HL-60 (cell line): ENCODE measurements at places on chromosomes 12 and 14.

GRCh38 chr12:100868487-100868886, 73.9 kb downstream of the ANO4 start:
- no peak for DNase-seq

DNA sequence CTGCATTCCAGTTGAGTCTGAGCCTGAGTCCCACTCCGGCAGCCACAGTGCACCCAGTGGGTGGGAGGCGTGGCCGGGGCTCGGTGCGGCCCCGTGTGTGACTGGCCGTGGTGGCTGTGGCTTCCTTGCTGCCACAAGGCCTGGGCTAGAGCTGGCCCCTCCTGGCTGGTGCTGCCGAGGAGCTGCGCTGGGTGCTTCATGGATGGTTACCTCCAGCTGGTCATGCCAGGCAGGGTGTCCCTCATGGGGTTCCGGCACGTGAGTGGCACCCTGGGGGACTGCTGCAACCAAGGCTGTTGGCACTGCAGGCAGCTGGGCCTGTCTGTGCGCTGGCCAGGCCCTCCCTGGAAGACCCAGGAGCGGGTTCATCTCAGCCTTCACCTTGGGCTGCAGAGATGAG, 62.7 kb downstream of the KIF26A start:
- DNase-seq: no peak

- no peak for DNase-seq
These were observed 42.9 kb downstream of the DAD1 start for GRCh38 chr14:22545842-22546721.

DNA sequence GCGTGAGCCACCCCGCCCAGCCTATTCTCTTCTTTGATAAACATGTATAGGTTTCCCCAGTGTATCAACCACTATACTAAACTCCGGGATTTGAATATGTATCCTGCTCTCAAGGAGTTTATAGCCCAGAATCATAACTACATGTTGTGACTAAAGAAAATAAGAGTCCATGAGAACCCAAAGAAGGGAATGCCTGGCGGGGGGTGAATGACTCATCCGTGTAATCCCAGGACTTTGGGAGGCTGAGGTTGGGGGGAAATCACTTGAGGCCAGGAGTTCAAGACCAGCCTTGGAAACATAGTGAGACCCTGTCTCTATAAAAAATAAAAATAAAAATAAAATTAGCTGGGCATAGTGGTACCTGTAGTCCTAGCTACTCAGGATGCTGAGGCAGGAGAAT, 57.2 kb downstream of the SIX6 start:
- DNase-seq: no peak

DNA sequence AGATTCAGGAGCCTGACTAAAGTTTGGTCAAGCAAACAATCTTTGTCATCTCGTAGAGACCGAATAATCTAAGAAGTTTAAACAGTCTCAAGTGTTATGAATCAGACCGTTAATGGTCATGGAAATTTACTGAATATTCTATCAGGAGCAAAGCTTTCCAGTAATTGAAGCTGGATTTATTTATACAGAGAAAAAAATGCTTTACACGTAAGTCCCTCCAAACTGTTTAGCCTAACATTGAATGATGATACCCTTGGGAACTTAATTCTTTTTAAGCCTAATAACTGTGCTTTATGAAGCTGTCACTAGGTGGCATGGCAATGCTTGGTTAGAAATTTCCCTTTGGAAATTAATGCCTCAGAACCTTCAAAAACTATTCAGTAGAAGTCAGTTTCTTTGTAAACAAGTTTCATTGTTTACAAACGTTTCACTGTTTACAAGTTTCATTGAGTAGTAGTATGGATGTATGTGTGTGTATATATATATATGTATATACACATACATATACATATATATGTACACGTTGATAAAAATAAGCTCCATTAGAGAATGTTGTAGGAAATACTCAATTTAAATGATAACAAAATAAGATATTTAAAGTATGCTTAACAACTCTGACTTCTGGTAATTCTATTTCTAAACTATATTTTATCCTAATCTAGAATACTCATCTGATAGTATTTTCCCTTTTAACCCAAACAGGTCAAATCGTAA, 32.1 kb downstream of the DEPDC4 start:
- no peak for DNase-seq

DNA sequence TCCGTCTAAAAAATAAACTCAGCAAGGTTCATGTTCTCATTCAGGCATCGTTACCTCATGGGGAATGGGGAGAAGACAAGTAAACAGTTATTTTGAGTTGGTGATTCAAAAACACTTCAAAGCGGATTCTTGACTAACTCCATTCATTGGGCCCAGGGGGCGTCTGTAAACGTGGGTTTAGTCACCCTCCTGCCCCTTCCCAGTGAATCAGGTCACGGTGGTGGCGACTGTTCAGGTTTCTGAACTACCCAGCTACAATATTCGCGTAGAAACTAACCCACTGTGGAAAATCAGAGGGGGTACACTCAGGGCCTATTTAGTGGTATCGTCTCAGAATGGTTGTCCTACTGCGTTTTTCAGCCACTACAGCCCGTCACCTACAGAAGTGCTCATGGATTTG, 15.2 kb downstream of the OR6S1 start:
- DNase-seq: no peak

- no peak for DNase-seq
These were observed 220.1 kb upstream of the C14orf180 start for GRCh38 chr14:104359301-104359968.

DNA sequence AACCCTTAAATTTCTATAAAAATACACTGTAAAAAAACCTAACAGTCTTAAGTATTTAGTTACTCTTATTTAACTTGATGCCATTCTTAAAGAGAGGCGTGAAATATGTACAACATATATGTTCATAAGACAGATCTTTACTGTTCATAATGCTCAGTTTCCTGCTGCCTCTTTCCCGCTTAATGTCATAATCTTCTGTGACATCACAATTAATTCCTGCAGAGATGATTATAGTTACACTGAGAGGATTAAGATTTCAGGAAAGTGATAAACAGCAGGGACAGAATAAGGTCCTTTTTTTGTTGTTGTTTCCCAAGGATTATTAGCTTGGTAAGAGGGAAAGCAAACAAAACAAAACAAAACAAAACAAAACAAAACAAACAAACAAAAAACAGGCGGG, 801.4 kb downstream of the FLRT2 start:
- DNase-seq: no peak

GRCh38 chr14:31930493-31931240, 146.4 kb upstream of the ARHGAP5 start:
- no peak for DNase-seq

DNA sequence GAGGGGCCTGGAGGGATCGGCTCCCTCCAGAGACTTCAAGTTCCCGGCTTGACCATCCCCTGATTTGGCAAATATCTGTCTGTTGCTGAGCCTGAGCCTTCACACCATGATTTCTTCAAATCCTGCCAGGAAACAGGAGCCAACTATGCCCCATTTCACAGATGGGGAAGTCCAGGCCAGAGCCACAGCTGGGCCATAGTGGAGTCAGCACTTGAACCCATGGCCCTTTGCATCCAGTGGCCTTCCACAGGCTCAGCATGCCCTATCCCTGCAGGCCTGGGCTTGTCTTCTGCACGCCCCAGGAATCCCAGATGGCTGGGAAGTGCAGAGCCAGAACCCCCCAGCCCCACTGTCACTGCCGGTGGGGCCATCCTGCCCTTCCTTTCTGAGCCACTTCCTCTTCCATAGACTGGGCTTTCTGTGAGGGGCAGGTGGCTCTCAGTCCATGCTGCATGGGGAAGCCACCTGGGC, 44.9 kb downstream of the CYP46A1 start:
- no peak for DNase-seq

DNA sequence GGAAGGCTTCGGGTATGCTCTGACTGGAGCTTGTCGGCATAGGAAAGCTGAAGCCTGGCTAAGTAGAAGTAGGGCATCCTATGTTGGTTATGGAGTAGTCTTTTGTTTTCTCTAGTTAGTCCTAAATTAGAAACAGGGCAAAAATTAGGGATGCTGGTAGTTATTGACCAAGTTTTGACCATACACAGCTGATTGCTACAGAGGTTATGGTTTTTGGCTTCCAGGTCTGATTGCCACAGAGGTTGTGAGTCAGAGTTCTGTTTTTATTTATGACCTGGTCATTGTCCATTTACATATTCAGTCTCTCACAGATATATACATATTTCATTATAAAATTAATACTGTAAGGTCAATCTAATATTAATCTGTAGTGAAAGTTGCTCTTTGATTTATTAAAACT, 219.2 kb downstream of the FSCB start:
- DNase-seq: no peak

DNA sequence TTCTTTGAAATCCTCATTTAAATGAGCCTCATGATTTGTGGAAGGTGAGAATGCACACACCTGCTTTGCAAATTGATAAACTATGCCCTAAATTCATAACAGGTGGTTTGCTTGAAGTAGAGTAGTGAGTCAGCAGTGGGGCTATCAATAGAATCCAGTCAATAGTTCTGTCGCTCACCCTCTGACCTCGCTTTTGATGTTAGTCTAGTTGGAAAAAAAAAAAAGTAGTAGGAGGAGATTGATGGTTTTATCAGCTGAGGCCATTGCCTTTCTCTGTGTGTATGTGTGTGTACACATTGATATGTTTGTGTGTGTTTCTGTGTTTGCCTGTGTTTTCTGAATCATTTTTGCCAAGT, 267.3 kb downstream of the SNAPC1 start:
- DNase-seq: no peak

DNA sequence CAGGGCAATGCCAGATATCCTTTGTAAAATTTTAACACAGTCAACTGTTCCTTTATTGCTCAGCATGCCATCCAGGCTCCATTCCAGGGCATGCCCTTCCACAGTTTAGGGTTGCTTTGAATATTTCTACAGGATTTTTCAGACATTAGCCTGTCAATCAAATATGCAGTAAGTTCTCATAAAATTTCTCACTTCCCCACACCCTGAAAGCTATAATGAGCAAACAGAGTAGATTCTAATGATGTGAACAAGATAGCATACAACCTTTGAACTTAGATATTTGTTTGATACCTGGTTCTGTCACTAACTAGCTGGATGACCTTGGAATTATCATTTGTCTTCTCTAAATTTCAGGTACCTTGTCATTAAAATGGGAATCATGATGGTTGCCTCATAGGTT, 251.2 kb downstream of the SYT1 start:
- DNase-seq: no peak

DNA sequence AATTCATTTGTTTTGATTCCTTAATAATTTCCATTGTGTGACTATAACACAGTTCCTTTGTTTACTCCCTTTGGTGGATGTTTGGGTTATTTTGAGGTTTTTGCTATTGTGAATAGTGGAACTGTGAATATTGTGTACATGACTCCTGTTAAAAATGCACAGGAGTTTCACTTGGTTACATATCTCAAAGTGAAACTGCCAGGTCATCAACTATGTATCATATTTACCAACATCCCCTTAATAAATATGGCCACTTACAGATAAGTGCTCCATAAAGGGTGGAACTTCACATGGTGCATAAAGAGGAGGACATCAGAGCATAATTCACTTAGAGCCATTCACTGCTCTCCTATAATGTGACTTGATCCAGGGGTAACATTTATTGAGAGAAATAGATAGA, 328.9 kb downstream of the SEC23A start:
- DNase-seq: no peak

DNA sequence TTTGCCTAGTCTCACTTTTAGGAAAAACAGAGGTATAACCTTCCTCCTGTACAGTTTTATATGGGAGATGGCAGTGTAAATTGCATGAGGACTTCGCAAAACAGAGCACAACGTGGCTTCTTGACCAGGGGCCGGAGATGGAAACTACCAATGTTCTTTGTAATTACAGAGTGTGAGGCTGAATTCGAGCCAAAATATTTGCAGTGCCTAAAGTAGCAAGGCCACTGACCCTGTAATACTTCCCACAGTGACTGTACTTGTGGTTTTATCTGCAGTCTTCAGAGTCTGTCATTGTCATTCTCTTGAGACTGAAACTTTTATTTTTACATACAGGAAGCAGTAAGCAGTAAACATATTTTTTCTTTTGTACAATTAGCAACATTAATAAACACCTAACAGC, 98.9 kb downstream of the RERG start:
- no peak for DNase-seq

DNA sequence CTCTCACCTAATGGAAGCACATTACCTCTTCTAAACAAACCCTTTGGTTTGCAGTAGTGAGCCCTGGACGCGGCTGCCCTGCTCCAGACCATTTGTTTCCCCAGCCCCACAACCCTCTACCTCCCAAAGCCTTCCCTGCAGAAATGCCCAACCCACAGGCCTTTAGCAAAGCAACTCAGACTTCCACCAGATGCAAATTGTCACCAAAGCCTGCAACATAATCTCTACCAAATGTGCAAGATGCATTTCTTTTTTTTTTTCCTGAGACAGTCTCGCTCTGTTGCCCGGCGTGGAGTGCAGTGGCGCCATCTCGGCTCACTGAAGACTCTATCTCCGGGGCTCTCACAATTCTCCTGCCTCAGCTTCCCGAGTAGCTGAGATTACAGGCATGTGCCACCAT, 56.2 kb downstream of the VWF start:
- no peak for DNase-seq

GRCh38 chr14:62614122-62614521, 431.1 kb downstream of the KCNH5 start:
- no peak for DNase-seq

GRCh38 chr14:92565718-92566115, 52.1 kb downstream of the RIN3 start:
- no peak for DNase-seq

DNA sequence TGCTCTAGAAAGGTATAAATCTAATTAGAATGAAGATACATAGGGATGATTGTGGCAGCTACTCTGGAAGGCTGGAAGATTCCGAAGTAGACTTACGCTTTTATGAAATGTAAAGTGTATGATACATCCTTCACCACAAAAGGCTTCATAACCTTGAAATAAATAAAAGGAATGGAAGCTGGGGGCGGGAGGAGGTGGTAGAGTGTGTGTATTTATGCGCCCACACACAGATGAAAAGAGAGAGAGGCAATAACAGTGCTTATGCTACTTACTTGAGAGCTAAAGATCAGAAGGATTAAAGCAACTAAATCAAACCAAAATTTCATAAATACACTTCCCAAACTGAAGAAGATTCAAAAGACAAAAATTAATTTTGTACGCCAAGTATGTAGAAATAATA, 30.4 kb downstream of the CBX5 start:
- DNase-seq: no peak

DNA sequence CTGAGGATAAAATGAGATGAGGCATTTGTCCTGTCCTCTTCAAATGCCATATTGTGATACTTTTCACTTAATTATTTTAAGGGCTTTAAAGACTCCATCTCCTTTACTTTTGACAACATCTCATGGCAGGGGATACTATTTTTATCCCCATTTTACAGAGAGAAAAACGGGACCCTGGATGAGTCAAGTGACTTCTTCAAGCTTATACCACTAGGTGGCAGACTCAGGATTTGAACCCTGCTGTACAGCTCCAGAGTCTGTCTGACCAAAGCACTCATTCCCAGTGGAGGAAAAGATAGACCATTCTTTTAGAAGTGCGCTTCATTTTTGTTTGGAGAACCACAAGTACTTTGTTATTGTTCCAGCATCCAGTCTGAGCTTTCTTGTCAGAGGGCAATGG, 1.7 kb upstream of the SMOC1 start:
- DNase-seq: no peak
